ENCODE measurements at places on chromosomes 13 and 19. TPM values are rescaled to one million over a fixed set of nuclear protein-coding genes. Genes with fewer than 3 reads are reported as not detected.

- DNase-seq = no peak
Observed at GRCh38 chr19:58552655-58553054, 2.2 kb downstream of the CHMP2A start.

Gene OR2Z1
- not detected for total RNA-seq

- no peak for DNase-seq
Observed at GRCh38 chr13:41554626-41555386, 97.5 kb downstream of the RGCC start.

- DNase-seq = no peak
Observed at GRCh38 chr13:43077461-43077860, 54.1 kb downstream of the DNAJC15 start.

- no peak for DNase-seq
Observed at GRCh38 chr13:82879921-82880320, 1002.4 kb downstream of the SLITRK1 start.

DNA sequence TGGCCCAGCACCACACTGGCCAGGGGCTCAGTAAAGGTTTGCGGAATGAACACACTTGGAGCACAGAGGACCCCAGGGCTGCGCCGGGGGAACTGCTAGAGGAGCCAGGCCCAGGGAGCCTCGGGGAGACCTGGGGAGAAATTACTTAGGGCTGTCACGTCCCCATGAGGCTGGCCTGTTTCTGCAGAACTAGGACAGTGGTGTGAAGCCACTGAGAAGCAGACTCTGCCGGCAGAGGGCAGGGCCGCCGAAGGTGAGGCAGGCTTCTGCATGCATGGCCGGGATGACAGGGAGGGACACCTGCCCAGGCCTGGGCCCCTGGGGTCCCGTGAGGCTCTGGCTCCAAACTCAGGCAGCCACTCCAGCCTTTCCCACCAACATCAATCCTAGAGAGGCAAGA, 26.4 kb downstream of the ELAVL1 start:
- DNase-seq = no peak

GRCh38 chr13:66617786-66618185, 612.4 kb downstream of the PCDH9 start:
- no peak for DNase-seq

- no peak for DNase-seq
Observed at GRCh38 chr13:34127523-34127922, 309.6 kb downstream of the RFC3 start.

GRCh38 chr19:35641515-35642151, at the start of gene ETV2:
Gene ETV2 (plus strand): TSS chr19:35641745. CDS start chr19:35642461, 716 bp downstream.
- DNase-seq = no peak

Gene FSD1
- total RNA-seq = 1.5 TPM

Gene NANOS3
- total RNA-seq = not detected

GRCh38 chr13:51363625-51364024, 24.1 kb downstream of the SERPINE3 start:
- DNase-seq = no peak

GRCh38 chr19:15584095-15584494, 30.9 kb upstream of the CYP4F8 start:
- no peak for DNase-seq

Gene ZNF155
- total RNA-seq = 8.7 TPM

- DNase-seq = no peak
Observed at GRCh38 chr13:110380359-110381028, 73.4 kb downstream of the COL4A2 start.

DNA sequence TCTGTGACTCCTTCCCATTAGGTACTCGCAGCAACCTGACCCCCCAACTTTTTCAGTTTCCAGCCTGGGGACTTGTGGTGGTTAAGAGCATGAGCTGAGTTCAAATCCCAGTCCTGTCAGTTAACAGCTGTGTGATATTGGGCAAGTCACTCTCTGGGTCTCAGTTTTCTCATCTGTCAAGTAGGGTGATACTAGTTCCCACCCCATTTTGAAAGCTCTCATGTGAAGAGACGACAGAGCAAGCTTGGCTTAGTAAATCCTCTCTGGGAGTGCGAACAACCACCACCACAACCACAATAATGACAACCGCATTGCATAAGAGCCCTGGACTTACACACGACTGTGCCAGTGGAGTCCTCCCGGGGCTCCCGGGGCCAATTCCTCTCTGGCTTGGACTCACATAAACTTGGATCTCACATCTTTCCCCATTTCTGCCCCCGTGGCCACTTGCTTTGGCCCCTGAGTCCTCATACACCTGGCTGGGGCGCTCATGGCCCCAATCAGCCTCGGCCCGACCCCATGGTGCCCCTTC, 454 bp downstream of the BLVRB start:
- no peak for DNase-seq

Gene IGFLR1
- 16.9 TPM for total RNA-seq

Gene IGLON5
- total RNA-seq = not detected

DNA sequence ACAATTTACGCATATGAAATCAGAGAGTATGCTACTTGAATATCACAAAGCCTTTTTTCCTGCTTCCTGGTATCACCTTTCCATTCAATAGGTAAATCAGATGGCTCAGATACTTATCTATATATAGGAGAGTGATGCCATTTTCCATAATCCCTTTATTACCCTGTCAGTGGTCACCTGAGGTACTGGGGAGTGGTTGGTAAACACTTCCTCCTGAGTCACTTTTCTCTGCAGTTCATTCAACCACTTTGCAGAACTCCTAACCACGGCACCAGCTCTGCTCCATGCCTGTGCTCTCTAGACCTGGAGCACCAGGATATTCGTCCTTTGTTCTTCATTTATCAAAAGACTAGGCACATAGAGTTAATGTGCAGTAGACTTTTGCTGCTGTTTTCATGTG, 748.5 kb upstream of the KLHL1 start:
- DNase-seq = no peak

- DNase-seq = no peak
Observed at GRCh38 chr19:16023146-16023915, 53.0 kb upstream of the TPM4 start.

- DNase-seq = no peak
Observed at GRCh38 chr19:13872695-13873389, 4.1 kb upstream of the NANOS3 start.

GRCh38 chr13:76822698-76823267, 63.4 kb downstream of the KCTD12 start:
- DNase-seq = no peak

DNA sequence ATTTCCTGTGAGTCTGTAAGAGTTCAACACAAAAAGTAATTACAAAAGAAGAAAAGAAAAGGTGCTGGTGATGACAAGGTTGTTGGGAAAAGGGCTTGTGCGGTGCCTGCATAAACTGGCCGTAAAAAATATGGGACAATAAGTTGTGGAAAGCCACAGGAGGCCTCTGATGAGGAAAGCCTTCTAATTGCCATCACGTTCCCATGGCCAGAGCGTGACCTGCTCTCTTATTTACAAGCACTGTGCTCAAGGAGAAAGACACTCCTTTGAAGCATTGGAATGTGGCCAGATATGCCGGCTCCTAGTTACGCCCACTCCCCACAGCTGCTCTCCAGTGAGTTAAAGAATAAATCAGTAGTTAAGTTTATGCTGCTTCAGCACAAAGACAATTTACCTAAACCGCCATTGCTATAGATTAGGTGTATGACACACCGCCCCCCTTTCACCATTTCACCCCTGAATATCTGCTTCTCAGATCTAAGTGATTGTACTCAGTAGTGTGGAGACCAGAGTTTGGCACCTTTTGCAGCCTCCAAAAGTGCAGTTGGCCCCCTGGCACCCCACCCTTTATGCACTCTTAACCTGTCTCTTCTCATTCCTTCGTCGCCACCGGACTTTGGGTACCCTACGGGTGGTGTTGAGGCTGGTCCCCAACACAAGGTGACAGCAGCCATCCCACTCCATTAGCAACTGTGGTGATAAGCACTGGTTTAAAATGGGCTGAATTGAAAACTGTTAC, 8.1 kb upstream of the PGLYRP1 start:
- no peak for DNase-seq

- no peak for DNase-seq
Observed at GRCh38 chr13:97058926-97059325, 64.7 kb upstream of the OXGR1 start.

Gene CDX2
- not detected for total RNA-seq

GRCh38 chr19:2702170-2703076, at the start of gene GNG7:
Gene GNG7 (minus strand): TSS chr19:2702694. CDS start chr19:2520688, 182,006 bp downstream.
- peak; percentile 98 for DNase-seq

DNA sequence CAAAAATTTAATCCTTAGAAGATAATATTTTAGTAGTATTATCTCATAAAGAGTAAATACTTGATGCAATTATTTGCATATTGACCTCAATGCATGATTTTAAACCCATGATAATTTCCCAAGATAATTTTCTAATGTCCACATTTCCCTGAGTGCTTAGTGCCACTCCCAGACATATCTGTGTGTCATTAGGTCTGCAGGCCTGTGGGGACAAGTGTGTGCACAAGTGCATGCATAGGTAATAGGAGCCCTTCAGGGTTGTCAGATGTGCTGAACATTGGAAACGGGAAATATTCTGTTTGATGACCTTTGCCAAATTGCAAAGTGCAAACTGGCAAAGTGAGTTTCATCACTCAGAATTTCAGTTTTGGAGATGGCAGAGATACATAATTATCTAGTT, 369.9 kb downstream of the KLF5 start:
- DNase-seq = no peak

DNA sequence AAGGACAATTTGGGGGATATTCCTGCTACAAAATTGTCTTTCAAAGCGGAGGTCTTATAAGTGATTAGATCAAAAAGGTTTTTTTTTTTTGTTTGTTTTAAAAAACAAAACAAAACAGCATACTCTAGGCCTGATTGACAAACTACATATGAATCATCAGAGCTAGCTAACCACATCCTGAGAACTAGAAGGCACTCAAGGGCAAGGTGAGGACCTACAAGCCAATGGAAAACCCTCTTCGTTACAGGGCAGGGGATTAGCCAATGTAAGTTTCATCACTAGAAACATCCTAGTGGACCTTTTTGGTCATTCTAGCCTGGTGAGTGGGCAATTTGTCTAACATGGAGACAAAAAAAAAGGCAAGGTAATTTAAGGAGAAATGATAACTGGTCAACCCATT, 428.6 kb downstream of the RFC3 start:
- DNase-seq = no peak

GRCh38 chr19:2613507-2614295, 88.8 kb downstream of the GNG7 start:
- peak; percentile 77 for DNase-seq

DNA sequence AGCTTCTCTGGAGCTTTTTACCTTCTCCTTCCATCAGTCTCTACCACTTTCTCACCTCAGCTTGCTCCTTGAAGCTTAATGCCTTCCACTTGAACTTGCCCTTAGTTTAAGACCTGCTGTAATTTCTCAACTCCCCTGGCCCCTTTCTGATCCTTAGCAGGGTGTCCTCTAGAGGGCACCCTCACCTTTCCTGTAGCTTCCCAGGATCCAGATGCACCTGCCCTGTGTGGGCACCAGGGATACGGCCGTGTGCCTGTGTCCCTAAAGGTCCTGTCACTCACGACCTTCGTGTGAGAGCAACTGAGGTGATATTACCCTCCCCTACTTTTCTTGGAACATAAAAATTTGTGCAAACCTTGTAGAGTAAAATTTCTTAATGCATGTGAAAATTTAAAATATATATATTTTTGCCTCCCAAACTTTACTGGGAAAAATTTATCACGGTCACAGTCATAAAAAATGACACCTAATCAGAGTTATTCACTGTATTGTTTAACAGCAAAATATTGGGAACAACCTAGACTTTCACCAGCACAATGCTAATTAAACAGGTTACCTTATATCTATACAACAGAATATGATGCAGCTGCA, 46.4 kb downstream of the PSG3 start:
- DNase-seq = no peak

Gene ARHGAP35
- 63.8 TPM for total RNA-seq

GRCh38 chr19:43441716-43442115, 23.7 kb downstream of the LYPD3 start:
- DNase-seq = no peak

GRCh38 chr19:30547246-30547645, 175.1 kb downstream of the ZNF536 start:
- no peak for DNase-seq

- DNase-seq = no peak
Observed at GRCh38 chr19:54873990-54874389, at the start of gene FCAR. Gene FCAR (plus strand): TSS chr19:54874235. CDS start chr19:54874290, 55 bp downstream.

Gene TTC9B
- not detected for total RNA-seq

DNA sequence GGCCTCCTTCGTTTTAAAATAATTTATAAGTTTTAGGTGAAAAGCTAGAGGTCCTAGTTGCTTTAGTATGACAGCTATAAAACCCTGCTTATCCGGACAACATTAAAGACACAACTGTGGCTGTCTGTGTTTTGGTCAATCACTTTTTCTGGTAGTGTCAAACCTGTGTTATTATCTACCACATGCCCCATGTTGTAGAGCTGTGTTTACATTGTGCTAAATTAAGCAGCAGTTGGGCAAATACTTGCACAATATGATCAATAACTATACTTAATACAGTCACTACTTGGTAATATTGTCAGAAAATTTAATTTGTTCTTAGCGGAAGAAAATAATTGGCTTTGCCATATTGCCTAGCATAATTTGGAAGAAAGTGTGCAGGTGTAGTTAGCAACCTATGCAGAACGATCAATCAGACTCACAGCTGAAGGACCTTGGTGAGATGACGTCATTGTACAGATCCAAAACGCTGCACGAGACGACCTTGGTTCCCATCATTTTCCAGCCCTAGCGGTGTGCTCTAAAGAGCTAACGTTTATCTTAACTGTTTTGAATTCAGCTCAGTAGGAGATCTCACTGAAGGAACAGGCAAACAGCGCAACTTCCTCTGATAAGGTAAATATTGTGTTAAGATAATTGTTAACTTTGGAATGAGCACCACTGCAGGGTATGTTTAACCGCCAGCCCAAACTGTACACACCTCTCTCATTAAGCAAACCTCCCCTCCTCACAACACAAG, 476.6 kb downstream of the IRS2 start:
- no peak for DNase-seq

- no peak for DNase-seq
Observed at GRCh38 chr13:21576426-21576825, 27.5 kb downstream of the MICU2 start.

- DNase-seq = no peak
Observed at GRCh38 chr13:78743973-78744372, 85.0 kb upstream of the OBI1 start.

DNA sequence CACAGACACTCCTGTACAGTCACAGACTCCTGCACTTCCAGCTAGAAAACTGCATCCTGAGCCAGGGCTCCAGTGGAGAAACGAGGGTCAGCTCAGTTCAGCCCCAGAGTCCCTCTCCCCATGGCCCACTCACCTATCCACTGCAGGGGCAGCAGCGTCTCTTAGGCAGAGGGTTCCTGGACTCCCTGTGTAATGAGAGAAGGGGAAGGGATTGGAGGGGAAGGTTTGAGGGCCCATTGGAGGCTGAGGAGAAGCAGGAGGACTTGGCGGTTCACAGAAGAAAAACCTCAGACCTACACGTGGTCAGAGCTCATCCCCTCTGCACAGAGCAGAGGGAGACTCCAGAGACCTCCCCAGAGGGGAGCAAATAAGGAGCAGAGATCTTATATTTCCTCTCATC, 9.2 kb upstream of the CEACAM18 start:
- DNase-seq = no peak

Measured in upper lobe of right lung (tissue), 1 donor.